ENCODE measurements at places on chromosomes 4 and X.

- DNase-seq: no peak
Measured at GRCh38 chrX:50615570-50616158, 145.0 kb upstream of the DGKK start.

GRCh38 chr4:8351931-8352367 is 82.4 kb downstream of the HTRA3 start:
- DNase-seq: no peak

- no peak for DNase-seq
Measured at GRCh38 chr4:178080312-178080711, 638.1 kb upstream of the AGA start.

- DNase-seq: no peak
Measured at GRCh38 chr4:128720270-128720669, 89.2 kb upstream of the JADE1 start.

DNA sequence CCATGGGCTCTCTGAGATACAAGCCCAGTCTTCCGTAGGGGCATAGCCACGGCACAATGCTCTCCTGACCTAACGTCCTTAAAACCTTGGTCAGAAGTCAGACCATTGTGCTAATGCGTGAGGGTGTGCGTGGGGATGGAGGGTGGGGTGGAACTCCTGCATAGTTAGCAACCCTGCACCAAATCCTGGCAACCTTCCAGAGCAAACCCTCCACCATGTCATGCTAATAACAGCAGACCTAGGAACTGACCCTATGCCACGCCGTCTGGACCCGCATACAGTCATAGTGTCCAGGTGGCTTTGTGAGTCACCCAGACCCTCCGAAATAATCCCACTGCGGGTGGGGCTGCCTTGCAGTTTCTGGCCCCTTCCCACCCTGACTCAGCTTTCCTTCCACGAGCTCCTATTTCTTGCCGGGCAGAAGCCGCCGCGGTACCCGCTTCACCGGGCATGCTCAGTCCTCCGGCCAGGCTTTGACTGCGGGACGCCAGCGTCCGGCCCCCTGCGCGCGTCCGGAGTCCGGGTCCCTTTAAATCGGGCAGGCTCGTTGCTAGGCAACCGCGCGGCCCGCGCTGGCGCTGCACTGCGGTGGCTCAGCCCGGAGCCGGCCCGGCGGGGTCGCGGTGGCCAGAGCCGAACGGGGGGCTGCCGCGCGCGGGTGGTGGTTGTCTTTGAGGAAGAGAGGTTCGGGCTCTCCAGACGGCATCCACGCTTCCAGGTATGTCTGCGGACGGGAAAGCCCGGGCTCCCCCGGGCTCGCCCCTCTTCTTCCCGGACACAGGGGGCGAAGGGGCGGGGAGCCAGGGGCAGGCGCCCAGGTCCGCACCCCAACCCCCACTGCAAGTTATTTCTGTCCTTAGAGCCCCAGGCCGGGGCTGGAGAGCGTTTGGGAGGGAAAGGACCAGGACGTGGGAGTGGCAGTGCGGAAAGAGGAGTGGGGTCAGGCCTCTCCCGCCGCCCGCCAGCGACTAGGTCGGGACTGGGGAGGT is at the start of gene CCDC160:
Gene CCDC160, plus strand, starts transcription at position 557 of the 989 bp plus-strand sequence. CDS start 7,619 bp downstream, outside the sequence.
- DNase-seq: no peak

DNA sequence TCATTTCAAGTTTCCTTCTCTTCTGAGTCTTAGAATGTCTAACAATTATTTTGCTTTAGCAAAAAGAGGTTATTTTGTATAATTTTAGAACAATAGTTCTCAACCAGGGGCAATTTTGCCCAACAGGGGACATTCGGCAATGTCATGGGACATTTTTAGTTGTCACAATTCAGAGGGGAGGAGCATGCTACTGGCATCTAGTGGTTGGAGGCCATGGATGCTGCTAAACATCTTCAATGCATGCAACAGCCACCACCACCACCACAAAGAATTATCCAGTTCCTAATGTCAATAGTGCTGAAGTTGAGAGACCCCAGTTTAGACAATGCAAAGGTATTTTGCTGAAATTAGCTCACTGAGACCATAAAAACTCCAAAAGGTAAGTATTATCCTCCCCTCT is 122.5 kb downstream of the ARHGAP6 start:
- DNase-seq: no peak

- DNase-seq: no peak
Measured at GRCh38 chr4:40747207-40747835, 2.4 kb upstream of the NSUN7 start.

- no peak for DNase-seq
Measured at GRCh38 chrX:45527834-45528233, 327.2 kb upstream of the DIPK2B start.

GRCh38 chr4:56513517-56513916 is 7.9 kb downstream of the ARL9 start:
- no peak for DNase-seq

- no peak for DNase-seq
Measured at GRCh38 chrX:133726211-133726630, 259.2 kb downstream of the GPC3 start.

DNA sequence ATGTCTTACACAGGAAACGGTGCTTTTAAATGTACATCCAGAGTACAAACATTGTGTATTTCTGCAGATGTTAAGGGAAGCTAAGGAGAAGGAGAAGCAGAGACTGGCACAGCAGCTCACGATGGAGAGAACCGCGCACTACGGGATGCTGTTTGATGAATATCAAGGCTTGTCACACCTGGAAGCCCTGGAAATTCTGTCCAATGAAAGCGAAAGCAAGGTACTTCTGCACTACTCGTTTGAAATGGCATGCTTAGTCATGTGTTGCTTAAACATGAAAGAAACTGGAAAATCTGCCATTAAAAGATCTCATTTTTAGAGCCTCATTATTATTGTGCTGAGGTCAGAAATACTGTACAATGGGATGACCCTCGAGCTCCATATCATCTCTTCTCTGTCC is 47.2 kb downstream of the FAM114A1 start:
- peak; percentile 19 for DNase-seq

Measured in CD4-positive, alpha-beta T cell treated with Interleukin-2 at 100 ng/mL for 4 hours (primary cell).